Stimulated activated CD4-positive, alpha-beta T cell treated with anti-CD3 and anti-CD28 coated beads, Interleukin-4, amount 100 ng/mL, for 48 hours (primary cell): ENCODE measurements at places on chromosomes 12 and 14.

GRCh38 chr12:105861227-105861626 lies 277.5 kb downstream of the NUAK1 start:
- DNase-seq: no peak

GRCh38 chr14:86892152-86892956 lies 1100.6 kb downstream of the GALC start:
- no peak for DNase-seq

- no peak for DNase-seq
Measured at GRCh38 chr14:79656056-79656455, 555.2 kb downstream of the DIO2 start.

GRCh38 chr12:64943686-64944085 lies 119.2 kb downstream of the TBC1D30 start:
- DNase-seq: no peak

DNA sequence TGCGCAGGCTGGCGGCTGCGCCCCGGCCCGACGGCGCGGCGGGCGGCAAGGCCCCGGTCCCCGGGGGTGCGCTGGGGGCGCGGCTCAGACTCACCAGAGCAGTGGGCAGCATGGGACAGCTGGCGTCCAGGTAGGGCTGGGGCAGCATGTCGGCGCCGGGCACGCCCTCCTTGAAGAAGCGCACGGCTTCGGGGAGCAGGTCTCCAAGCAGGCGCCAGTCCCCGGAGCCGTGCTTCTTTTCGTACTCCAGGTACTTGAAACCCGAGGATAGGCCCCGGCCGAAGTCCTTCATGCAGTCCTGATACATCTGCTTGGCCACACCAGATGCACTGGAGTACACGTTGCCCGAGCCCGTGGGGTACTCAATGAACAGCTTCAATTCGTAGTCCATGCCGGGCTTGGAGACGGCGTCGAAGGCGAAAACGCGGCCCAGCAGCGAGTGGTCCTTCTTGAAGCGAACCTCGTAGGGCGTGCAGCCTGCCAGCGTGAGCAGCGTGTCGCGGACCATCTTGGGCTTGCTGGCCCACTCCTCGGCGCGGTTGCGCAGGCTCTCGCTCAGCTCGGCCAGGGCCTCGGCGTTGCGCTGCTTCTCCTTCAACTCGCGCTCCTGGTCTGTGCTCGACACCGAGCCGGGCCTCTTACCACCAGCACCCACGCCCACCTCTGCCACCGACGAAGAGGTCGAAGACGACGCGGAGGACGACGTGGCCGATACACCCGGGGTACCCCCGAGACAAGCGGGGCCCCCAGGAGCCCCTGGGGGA lies 2.2 kb downstream of the IRF2BPL start:
- no peak for DNase-seq

- no peak for DNase-seq
Measured at GRCh38 chr12:27319409-27319808, 13.2 kb upstream of the BMAL2 start.

GRCh38 chr12:77407931-77408330 lies 342.6 kb upstream of the E2F7 start:
- DNase-seq: no peak

DNA sequence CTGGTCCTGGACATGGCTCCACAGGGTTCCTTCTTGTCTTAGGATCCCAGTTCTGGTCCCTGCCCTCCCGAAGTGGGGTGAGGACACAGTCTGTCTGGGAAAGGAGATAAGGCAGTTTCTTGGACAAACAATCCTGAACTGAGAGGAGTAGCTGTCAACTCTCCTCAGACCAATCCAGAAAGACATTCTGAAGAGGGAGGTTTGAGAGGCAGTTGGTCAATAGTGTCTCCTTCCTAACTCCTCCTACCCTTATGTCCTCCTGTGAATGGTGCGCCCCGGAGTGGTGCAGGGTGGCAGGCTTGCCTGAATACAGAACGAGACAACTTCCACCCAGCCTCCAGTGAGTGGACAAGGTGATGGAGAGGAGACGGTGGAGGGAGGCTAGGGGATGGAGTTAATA lies 15.4 kb upstream of the ASIC1 start:
- no peak for DNase-seq

DNA sequence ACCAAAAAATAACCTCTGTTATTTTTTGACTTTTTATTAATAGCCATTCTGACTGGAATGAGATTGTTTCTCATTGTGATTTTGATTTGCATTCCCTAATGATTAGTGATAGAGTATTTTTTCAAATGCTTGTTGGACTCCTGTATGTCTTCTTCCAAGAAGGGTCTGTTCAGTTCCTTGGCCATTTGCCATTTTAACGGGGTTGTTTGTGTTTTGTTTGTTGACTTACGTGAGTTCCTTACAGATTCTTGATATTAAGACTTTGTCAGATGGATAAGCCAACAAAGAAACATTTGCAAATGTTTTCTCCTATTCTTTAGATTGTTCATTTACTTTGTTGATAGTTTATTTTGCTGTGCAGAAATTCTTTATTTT lies 651.6 kb upstream of the LRFN5 start:
- DNase-seq: no peak

DNA sequence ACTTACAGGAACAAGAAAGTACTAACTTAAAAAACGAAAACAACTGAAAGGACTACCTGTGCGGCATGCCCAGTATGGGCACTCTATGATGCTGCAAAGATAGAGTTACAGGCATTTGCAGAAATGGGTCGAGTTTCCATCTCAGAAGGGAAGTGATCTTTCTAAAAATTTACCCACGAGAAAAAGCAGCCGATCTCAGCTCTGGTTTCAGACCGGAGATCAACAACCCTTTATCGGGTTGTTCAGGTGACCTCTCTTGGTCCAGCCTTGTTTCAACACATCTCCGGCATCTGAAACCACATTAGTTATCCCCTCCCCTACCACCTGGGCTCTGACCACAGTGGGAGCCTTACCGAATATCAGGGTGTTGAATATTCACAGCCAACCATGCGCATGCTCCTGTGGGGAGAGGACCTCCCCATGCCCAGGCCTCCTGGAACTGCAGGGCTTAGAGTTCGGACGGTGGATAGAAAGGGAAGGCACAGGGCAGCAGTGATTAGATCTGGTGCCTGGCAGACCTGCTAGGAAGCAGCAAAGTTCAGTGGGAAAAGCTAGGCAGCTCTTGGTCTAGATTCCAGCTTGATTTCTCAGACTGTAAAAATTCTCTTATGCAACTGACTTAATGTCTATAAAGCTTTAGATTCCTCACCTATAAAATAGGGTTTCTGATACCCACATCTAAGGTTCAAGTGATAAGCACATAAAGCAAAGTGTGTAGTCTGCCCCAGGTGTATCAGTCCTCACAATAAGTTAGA lies 906.0 kb downstream of the VRK1 start:
- no peak for DNase-seq

- DNase-seq: no peak
Measured at GRCh38 chr12:102465762-102466560, 14.4 kb downstream of the IGF1 start.

GRCh38 chr12:57822392-57823130 lies 4.0 kb upstream of the AVIL start:
- DNase-seq: no peak

- peak; percentile 21 for DNase-seq
Measured at GRCh38 chr12:62813031-62813829, 121.7 kb downstream of the PPM1H start.

DNA sequence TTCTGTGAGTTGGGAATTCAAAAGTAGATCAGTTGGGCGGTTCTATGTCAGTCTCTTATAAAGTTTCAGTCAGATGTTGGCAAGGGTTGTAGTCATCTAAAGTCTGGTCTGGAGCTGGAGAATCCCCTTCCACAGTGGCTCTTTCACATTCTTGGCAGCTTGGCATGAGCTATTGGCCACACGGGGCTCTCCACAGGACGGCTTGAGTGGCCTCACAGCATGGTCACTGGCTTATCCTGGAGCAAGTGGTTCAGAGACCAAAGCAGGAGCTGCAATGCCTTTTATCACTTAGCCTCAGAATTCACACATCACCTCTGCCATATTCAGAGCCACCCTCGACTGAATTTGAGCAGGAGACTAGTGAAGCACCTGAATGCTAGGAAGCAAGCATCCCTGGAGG lies 7.1 kb upstream of the KICS2 start:
- no peak for DNase-seq

DNA sequence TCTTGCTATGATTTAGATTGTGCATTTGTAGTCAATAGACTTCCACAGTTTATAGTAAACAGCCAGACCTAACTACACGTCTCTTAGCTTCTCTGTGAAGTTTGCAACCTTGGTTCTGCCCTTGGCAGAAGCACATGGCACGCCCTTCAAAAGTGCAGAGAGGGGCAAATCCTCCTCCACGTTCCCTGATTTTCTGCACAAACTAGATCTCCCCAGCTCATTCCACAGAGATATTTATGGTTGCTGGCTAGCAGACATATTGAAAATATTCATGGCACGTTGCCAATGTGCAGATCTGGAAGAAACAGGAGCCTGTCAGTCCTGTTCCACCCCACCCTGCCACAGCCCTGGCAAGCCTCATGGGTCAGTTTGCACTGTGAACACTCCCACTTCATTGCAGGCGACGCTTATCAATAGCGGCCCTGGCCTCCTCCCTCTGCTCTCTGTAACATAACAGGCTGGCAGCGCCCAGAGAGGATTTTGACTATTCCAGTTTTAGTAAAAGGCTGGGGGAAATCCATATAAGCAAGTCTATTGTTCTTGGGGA lies 6.5 kb upstream of the LGALS3 start:
- no peak for DNase-seq

- no peak for DNase-seq
Measured at GRCh38 chr14:53848854-53849253, 107.8 kb downstream of the BMP4 start.

DNA sequence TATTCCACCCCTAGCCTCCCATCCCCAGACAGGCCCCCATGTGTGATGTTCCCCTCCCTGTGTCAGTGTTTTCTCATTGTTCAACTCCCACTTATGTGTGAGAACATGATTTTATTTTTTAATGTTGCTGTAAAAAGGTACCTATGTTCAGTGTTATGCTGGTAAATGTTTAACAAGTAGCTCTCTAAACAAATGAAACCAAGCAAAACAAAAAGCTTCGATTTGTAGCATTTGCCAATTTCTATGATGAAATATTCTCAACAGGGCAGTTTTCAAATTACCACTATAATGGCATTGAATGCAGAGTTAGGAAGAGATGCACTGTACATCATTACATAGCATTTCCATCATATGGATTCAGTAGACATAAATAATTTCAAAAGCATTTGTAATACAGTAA lies 410.6 kb downstream of the MDGA2 start:
- DNase-seq: no peak

DNA sequence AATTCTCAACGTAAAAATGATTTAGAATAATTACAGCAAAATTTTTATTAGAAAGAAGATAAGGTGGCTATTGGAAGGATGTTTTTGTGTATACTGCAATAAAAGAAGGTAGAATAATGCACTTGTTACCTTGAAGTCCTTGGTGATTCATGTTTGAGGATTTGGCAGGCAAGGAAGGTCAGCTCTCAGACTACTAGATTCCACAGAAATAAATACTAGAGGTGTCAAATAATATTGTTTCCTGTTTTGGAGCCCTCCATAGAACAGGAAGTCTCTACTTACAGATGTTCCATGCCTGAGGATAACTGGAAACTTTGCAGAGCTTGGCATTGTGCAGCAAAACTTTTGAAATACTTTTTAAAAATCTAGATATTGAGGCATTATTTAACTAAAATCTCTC lies 284.3 kb upstream of the SYT1 start:
- DNase-seq: no peak

DNA sequence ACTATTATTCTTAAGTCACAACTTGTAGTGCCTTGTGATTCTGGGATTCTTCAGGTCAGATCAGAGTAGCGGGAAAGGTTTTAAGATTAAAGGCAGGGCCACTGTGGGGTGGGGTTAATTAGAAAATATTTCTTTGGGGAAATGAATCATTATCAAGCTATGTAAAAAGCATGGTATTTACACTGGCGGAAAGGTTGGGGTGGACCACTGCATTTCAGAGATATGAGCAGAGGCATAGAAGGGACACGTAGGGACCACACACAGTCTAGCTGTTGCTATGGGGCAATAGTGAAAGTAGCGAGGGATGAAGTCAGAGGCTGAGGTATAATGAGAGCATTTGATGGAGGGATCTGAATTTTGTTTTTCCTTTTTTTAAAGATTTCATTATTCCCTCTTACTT lies 31.7 kb upstream of the KCNH3 start:
- DNase-seq: no peak

- no peak for DNase-seq
Measured at GRCh38 chr14:103507751-103508150, 14.9 kb downstream of the CKB start.

GRCh38 chr12:117904051-117904450 lies 64.7 kb downstream of the KSR2 start:
- no peak for DNase-seq

GRCh38 chr12:70966996-70967790 lies 46.7 kb upstream of the PTPRR start:
- no peak for DNase-seq

- DNase-seq: no peak
Measured at GRCh38 chr12:105855361-105856047, 283.2 kb downstream of the NUAK1 start.

- DNase-seq: no peak
Measured at GRCh38 chr14:28138341-28138740, 628.2 kb upstream of the FOXG1 start.

GRCh38 chr12:26229910-26230309 lies 34.5 kb downstream of the SSPN start:
- no peak for DNase-seq

- DNase-seq: no peak
Measured at GRCh38 chr12:76329159-76329558, 19.1 kb downstream of the BBS10 start.

DNA sequence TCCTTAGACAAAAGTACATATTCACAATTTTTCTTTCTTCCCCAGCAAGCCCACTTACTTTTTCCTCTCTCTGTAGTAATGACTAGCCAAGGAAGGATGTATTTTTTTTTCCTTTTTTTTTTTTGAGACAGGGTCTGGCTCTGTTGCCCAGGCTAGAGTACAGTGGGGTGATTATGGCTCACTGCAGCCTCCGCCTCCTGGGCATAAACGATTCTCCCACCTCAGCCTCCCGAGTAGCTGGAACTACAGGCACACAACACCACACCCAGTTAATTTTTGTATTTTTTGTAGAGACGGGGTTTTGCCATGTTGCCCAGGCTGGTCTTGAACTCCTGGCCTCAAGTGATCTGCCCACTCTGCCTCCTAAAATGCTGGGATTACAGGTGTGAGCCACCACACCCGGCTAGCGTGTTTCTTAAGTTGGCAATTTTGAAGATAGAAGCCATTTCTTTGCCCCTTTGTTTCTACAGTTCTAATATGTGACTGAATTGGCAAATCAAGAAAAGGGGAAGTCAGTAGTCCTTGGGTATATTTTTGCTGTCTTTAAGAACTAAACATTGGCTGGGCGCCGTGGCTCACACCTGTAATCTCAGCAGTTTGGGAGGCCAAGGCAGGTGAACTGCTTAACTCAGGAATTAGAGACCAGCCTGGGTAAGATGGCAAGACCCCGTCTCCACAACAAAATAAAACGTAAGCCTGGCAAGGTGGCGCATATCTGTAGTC lies 3.2 kb upstream of the NACA start:
- DNase-seq: no peak

- DNase-seq: no peak
Measured at GRCh38 chr14:103820908-103821307, 26.5 kb downstream of the PPP1R13B start.
